AG04449 (cell line): ENCODE measurements at places on chromosomes 4 and X.
A peak's percentile ranks its signal among the peaks of the same experiment; 100 is the strongest.

DNA sequence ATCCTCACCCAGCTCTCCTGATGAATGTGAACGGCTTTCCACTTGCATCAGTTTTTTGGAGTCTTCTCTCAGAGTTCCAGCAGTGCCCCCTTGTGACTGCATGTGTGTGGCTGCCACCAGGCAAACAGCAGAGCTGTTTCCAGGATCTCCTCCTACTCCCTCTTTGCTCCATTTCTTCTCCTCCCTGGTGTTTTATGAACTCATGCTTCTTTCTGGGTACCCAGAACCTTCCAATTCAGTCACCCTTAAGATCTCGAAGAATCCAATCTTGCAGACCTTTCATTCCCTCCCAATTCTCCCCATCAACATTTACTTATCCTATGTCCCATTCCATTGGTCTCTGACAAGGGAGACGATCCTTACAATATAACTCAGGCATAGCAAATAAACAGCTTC is 6.8 kb upstream of the TCEANC start:
- DNase-seq: no peak

- DNase-seq: no peak
Measured at GRCh38 chrX:50458483-50458882, 12.1 kb downstream of the DGKK start.

- peak; percentile 1 for DNase-seq
Measured at GRCh38 chr4:79913581-79913980, 159.4 kb downstream of the ANTXR2 start.

GRCh38 chr4:13539047-13539618 is 5.2 kb downstream of the NKX3-2 start:
- no peak for DNase-seq

DNA sequence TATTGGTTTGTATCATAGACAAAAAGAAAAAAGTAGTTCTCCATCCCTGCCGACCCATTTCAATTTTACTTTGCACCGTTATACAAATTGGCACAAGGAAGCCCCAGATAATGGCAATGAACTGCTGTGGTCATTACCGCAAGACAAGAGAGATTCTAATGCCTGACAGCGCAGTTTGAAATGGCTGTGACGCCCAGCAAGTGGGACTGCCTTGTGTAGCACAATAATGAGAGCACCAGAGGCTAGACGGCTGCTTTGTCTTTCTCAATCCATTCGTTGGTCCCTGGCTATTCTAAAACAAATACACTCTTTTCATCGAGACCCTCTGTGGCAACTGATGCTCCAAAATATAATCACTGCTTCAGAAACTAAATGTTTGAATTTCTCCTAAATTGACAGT is 192.4 kb upstream of the NEIL3 start:
- no peak for DNase-seq

- DNase-seq: no peak
Measured at GRCh38 chr4:113457886-113458285, 303.7 kb downstream of the CAMK2D start.

- peak; percentile 63 for DNase-seq
Measured at GRCh38 chr4:26083987-26084386, 170.0 kb downstream of the SMIM20 start.

DNA sequence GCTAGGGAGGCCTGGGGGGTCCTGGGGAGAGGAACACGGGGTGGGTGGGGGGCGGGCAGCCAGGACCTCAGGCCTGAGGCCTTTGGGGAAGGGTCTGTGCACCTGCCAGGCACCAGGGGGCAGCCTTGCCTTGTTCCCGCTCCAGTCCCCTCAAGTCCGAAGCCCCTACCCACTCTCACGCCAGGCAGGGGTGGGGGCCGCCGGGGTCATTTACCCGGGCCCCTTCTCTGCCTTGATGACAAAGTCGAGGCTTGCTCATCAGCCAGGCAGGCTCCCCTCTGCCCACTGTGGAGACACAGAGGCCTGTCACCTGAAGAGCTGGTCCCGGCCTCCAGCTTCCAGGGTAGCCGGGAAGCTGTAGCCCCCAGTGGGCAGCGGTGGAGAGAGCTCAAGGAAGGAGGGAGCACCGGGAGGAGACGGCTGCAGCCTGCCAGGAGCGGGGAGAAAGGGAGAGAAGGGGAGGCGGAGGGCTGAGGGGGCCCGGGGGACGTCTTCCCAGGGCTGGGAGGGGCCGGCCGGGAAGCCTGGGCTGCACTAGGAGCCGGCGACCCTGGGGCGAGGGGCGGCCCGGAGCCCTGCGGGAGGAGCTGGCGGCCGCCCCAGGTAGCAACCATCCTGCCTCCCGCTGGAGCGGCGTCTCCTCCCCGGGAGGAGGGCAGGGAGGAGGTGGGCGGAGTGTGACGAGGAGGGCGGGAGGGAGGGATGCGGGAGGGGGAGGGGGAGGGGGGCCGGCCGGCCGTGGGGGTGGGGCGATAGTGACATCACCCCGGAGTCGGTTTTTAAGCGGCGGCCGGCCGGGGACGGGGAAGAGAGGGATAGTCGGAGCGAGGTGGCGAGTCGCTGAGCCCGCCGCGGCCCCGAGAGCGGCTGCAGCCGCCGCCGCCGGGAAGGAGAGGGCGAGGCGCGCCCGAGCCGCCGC is at the start of gene SLC6A8:
TSS of gene SLC6A8 (plus strand) at position 806 of the 919 bp plus-strand sequence. CDS start 649 bp downstream, outside the sequence.
- DNase-seq: no peak

- DNase-seq: no peak
Measured at GRCh38 chr4:89322671-89323070, 15.1 kb upstream of the GPRIN3 start.

- DNase-seq: no peak
Measured at GRCh38 chr4:84494076-84494475, 5.0 kb downstream of the NKX6-1 start.

GRCh38 chrX:136192839-136193414 is 45.6 kb downstream of the FHL1 start:
- no peak for DNase-seq

- no peak for DNase-seq
Measured at GRCh38 chr4:177267911-177268310, 41.8 kb upstream of the NEIL3 start.

DNA sequence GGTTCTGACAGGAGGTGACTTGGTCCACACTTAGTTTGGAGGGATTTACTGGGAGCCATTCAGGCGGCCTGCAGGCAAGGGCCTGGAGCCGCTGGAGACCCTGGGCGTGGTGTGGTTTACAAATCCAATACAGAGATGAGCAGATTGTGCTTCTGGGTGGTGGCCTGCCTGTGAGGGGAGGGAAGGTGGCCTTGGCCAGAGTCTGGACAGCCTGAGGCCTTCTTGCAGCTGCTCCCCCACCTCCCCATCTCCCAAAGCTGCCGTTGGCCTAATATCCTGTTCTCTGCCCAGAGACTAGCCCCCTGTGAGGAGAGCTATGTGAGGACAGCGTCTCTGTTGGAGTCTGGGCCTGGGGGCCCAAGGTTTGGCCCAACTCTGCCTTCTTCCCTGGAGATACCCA is 163.9 kb upstream of the MAMLD1 start:
- no peak for DNase-seq

DNA sequence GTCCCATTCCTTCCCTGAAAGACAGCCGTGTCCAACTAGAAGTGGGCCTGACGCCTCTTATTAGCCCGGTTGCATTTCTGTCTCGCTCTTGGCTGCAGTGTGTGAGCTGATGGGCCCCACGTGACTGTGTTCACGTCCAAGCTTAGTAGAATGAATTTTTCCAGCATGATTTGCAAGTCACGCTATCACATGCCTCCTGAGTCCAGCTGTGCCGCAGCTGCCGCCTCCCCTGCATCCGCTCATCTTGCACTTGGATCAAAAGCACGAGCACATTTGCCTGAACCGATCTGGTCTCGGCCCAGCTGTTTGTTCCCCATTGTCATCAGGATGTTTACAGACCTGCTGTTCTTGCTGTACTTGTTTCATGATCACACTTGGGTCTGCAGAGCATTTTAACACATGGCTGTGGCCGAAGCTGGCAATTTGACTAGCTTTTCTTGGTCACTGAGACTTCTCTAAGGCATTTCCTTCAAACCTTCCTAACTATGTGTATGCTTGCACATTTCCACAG is 126.5 kb downstream of the KIT start:
- DNase-seq: peak; percentile 84

DNA sequence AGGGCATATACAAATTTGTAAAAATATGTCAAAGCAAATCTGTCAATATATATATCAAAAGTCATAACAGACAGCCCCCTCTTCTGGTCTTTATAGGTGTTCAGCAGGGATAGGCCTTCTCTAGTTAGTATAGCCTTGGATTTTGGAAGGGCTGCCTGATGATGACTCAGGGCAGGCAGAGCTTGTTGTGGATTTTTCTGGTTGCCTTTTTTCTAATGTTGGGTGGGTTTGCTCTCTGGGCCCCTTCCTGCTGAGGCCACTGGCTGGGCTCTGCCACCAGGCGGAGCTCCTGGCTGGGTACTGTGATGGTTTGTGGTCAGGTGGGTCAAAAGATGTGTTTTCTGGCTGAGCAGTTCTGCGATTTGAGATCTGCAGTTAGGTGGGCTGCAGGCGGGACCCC is 294.2 kb downstream of the GRIA2 start:
- no peak for DNase-seq

GRCh38 chr4:40536032-40536431 is 93.6 kb downstream of the RBM47 start:
- no peak for DNase-seq

DNA sequence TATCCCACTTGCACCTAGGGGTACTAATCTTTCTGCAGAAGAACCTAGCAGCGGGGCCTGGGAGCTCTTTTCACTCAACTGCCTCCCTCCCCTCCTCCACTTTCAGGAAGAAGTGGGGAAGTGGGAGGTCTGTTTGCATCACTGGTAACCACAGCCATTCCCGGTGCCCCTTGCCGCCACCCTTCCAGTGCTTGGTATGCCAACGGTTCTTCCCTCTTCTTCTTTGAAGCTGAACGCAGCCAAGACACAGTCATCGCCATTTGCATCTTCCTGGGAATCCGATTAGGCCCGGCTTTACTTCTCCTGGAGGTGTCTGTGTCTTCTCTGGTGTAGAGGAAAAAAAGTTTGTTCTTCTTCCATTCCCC is 47.2 kb upstream of the RBPJ start:
- DNase-seq: no peak

- no peak for DNase-seq
Measured at GRCh38 chrX:45740291-45740690, 539.6 kb upstream of the DIPK2B start.

- DNase-seq: no peak
Measured at GRCh38 chr4:1416051-1416947, 10.1 kb upstream of the NKX1-1 start.

- DNase-seq: no peak
Measured at GRCh38 chr4:88179261-88179660, 20.8 kb upstream of the ABCG2 start.

GRCh38 chr4:142648378-142648777 is 197.7 kb downstream of the INPP4B start:
- no peak for DNase-seq

DNA sequence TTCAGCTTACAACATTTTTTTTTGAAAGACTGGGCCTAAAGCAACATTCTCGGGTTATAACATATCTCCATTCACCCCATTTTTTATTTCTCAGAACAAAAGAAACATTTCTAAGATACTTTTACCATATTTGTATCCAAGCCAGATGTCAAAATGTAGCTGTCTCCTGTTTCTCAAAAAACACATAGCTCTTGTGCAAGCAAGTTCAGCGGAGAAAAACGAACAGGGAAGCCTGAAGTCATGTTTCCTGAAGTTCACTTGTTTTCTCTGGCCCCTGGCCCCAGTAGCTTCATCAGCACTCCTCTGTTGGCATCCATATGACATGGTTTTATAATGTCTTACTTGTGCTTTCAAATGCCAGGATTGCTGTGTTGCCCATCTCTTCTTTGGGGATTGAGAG is 218.2 kb downstream of the BANK1 start:
- no peak for DNase-seq

- no peak for DNase-seq
Measured at GRCh38 chr4:154329268-154329868, 162.2 kb downstream of the DCHS2 start.

- no peak for DNase-seq
Measured at GRCh38 chrX:50093625-50094024, 107.2 kb downstream of the AKAP4 start.

DNA sequence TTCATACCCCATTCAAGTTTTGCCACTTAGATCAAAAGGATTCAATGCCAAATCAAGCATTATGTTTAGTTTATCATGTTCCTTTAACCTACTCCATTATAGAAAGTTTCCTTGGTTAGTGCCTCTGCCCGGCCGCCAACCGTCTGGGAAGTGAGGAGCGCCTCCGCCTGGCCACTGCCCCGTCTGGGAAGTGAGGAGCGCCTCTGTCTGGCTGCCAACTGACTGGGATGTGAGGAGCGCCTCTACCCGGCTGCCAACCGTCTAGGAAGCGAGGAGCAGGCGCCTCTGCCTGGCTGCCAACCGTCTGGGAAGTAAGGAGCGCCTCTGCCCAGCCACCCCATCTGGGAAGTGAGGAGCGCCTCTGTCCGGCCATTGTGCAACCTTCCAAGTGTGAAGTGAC is 36.3 kb upstream of the PDGFRA start:
- no peak for DNase-seq

DNA sequence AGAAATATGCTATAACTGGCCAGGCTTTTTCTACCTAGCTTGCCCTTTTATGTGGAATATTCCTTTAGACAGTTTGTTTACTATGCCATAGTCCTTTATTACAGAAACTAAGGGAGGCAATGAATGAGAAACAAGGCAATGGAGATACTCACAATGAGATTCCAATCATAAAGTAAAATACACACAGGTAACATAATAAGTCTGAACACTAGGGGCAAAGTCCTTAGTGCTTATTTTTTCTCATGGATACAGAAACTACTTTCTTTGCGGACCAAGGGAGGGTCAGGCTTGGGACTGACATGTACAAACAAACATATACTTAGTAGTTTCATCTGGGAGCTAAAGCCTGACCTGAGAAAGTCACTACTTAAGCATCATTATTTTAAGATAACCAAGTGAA is 16.0 kb upstream of the UGT8 start:
- no peak for DNase-seq

- no peak for DNase-seq
Measured at GRCh38 chr4:73248416-73248815, 10.2 kb downstream of the ANKRD17 start.

DNA sequence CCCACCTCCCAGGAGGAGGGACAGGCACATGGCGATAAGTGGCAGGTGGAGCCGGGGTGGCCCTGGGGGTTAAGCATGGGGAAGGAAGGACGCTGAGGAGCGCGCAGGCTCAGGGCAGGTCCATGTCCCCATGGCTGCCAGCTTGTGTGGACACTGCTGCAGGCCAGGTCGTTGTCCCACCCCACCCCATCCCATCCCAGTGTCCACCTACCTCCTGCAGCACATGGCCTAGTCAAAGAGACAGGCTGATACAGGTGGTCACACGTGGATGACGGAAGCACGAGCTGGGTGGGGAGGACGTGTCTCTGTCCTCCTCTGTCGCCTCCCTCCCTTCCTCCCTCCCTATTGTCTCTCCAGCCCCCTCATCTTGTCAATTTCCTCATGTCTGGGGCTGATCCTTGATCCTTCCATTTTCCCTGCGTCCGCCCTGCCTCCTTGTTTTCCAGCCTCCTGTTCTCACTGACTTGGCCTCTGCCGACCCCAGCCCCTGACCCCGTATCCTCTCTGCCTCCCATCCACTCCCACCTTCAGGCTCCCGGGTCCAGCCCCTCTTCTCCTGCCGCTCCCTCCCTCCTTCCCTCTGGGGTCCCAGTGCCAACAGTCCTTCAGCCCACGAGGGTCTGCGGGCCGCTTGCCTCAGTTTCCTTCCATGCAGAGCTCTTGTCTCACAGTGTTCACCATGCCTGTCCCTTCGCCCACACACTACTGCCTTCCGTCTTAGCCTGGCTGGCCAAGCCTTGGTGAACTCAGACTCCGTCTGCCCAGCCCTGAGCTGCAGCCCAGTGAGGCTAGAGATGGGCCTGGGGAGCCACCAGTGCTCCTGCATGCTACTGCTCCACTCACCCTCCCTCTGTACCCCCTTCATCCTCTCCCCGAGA is 15.5 kb upstream of the ADD1 start:
- no peak for DNase-seq

- no peak for DNase-seq
Measured at GRCh38 chrX:88424541-88424940, 322.5 kb upstream of the CPXCR1 start.
